ENCODE measurements at places on chromosomes 4 and X.
A peak's percentile ranks its signal among the peaks of the same experiment; 100 is the strongest.

DNA sequence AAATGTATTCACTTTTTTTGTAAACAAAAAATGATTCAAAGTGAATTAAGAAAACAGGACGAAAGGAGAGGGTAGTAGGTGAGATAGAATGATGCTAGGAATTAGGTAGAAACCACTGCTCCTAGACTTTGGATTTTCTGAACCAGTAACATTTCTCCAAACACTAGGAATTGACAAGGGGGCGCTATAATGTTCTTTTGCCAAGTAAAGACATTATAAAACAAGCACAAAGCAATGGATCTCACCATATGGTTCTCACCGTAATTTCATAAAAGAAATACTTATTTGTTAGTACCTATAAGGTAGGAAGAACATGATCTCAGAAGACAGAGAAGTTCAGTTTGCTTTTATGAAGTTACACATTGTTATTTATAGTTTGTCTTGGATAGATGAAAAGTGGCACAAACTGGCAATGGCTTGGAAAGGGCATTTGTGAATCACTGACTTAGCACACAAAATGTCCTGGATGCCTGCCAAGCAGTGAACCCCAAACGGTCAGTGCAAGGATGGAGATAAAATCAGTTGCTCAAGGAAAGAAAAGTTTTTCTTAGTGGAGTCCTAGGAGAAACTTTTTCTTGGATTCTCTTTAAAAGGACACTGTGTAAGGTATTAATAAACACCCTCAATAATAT lies 8.1 kb upstream of the TBC1D1 start:
- no peak for DNase-seq

DNA sequence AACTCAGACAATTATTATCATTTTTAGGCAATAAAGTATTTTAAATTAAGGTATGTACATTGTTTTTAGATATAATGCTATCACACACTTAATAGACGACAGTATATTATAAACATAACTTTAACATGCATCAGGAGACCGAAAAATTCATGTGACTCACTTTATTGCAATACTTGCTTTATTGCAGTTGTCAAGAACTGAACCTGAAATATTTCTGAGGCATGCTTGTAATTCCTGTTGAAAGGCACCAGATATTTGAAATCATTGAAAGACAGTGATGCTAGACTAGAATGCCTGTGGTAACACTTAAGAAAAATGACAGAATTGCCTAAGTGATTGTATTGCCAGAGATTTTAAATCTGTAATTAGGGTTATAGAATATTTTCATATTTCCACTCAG lies 175.6 kb upstream of the MAGEB2 start:
- DNase-seq = peak; percentile 2

DNA sequence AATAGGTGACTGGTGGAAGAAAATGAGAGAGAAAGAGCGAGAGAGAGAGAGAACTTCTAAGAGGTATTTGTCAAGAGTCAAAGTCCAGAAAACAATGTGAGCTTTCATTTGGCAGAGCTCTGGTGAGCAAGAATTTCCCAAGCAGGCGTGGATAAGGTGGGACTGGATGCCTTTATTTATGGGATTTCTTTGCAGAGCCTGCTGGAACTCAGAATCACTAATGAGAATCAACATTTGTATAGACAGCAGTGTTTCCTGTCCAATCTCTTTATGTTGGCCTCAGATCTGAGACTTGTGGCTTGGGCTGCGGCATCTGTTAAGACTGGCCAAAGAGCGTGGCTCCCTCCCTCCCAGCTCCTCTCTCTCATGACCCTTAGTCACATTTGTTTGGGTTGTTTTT lies 67.9 kb upstream of the TBL1X start:
- DNase-seq = peak; percentile 74

DNA sequence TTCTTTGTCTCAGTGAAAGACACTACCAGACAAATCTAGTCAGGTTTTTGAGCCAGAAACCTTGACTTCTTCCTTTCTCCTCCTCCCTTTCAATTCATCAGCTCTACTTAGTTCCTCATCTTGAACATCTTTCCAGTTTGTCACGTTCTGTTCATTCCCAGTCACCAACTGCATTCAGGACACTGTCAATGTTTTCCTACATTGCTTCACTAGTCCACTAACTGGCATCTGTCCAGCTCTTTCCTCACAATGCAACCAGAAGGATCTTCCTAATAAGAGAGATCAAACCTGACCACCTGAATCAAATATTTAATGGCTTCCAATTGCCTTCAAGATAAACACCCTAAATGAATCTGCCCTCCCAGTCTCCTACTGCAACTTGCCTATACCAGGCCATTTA lies 52.5 kb downstream of the SYNPO2 start:
- DNase-seq = no peak

- DNase-seq = no peak
These were observed 46.6 kb downstream of the IL13RA2 start for GRCh38 chrX:114970806-114971205.
